Activated naive CD4-positive, alpha-beta T cell (primary cell): ENCODE measurements at places on chromosomes 1 and 21.

- no peak for DNase-seq
Observed at GRCh38 chr1:226111883-226112261, 49.4 kb downstream of the H3-3A start.

GRCh38 chr1:234271243-234271606 is 102.0 kb upstream of the COA6 start:
- no peak for DNase-seq

- DNase-seq: no peak
Observed at GRCh38 chr1:174877208-174877673, 122.5 kb upstream of the CACYBP start.

- no peak for DNase-seq
Observed at GRCh38 chr1:152582647-152583046, 2.3 kb upstream of the LCE3D start.

- no peak for DNase-seq
Observed at GRCh38 chr1:231340328-231341013, 2.4 kb downstream of the SPRTN start.

DNA sequence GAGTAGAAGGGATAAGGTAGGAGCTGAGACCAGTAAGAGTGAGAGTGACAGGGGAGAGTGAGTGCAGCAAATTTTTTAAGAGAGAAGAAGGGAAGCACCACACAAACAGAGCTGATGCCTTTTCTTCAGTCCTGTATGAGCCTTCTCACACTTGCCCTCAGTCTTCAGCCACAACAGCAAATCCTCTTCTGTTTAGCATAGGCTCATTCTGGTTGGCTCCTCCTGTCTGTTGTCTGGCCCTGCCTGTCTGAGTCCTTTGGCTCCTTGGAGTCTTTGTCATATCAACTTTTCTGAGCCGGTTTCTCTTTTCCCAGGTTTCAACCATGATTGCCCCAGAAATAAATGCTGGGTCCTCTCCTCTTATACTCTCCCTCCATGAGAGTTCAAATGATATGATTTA is 12.7 kb upstream of the CASQ1 start:
- DNase-seq: no peak

- DNase-seq: no peak
Observed at GRCh38 chr1:228986093-228986904, 251.0 kb downstream of the RHOU start.

GRCh38 chr1:14551386-14551785 is 47.1 kb upstream of the KAZN start:
- no peak for DNase-seq

GRCh38 chr1:47527653-47528272 is 89.9 kb downstream of the FOXD2 start:
- DNase-seq: no peak

GRCh38 chr1:106680216-106680615 is 376.3 kb upstream of the PRMT6 start:
- DNase-seq: no peak

- no peak for DNase-seq
Observed at GRCh38 chr1:182917378-182917777, 35.6 kb downstream of the SHCBP1L start.

DNA sequence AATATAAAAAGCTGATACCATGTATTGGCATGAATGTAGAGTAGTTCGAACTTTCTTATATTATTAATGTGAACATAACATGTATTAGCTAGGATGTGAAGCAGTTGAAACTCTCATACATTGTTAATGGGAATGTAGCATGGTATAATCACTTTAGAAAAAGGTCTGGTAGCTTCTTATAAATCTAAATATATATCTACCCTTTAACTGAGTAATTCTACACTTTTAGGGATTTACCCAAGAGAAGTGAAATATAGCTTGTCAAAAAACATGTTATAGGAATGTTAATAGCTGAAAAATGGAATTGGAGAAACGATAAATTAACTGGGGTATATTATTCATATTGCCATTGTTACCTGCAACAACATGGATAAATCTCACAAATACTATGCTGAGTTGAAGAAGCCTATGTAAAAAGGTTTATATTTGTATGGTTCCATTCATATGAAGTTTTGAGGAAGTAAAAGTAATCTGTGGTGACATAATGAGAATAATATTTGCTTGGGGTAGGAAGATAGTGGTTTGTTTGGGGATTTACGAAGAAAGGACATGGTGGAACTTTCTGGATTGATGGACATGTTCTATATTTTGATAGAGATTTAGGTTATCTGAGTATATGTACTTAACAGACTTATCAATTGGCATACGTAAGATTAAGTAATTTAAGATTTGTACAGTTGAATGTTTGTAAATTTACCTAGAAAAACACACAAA is 76.6 kb downstream of the MAST2 start:
- no peak for DNase-seq
